ENCODE measurements at places on chromosomes 1 and 21.
A peak's percentile ranks its signal among the peaks of the same experiment; 100 is the strongest.

DNA sequence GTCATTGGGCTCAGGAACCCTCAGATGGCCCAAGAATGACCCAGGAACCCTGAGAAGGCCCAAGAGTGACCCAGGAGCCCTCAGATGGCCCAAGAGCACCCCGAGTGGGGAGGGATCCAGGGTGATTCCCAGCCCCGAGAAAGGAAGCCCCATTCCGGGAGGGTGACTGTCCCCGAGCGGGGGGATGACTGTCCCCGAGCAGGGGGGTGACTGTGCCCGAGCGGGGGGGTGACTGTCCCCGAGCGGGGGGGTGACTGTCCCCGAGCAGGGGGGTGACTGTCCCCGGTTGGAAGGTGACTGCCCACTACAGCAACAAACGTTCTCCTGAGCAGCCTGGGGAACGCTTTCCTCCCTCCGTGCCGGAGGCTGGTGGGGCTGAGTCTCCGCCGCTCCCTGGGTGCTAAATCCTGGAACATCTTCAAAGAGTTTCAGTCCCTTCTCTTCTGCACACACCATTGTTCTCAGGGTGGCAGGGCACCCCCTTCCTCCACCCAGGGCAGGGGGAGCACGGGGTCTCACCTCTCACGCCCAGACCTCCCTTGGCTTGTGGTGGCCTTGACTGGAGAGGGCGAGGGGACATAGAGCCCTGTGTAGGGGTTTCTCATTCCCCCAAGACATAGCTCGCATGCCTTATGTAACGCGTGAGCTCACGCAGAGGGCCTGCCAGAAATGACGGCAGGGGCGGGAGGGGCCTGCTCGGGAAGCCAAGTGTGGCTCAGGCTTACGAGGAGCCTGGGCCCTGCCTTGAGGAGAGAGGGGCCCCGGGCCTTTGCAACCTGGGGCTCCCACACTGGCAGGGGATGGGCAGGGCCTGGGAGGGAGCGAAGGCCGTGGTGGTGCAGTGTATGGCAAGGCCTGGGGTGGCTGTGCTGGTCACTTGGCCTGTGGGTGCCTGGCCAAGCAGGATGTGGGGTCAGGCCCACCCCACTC lies 14.3 kb upstream of the SKI start:
- DNase-seq: no peak

GRCh38 chr1:240008298-240008697 lies 83.4 kb upstream of the FMN2 start:
- no peak for DNase-seq

DNA sequence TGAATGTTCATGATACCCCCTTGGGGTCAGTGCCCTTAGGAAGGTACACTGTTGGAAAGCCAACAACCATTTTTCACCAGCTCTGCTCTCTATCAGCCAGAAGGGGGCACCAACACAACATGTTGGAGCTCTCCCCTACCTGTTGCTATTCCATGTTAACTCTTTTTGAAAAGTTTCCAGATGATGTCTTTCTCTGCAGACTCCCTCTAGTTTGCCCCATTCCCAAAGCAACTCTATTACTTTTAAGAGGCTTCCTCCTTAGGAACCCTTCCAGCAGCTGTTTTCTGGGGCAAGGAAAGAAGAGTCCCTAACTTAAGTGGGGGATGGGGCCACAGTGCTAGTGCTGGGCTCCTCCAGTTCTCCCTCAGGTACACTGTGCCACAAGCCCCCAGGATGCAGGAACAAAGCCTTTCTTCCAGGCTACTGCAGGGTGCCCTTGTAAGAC lies 22.9 kb upstream of the NDC1 start:
- DNase-seq: peak; percentile 72

DNA sequence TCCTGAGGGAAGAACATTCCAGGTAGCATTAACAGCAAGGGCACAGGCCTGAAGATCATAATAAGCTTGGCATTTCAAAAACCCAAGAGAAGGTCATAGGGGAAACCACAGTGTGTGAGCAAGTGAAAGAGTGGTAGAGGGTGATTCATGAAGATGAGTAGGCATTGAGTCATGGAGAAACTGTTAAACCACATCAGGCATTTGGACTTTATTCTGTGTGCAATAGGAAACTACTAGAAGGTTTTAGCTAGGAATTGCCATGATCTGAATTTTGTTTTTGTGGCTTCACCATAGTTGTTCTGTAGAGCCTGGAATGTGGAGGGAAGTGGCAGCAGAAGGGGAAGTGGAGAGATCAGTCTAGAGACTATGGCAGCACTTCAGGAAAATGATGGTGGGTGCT lies 359.0 kb upstream of the PTBP2 start:
- DNase-seq: peak; percentile 1

- no peak for DNase-seq
Measured at GRCh38 chr1:24767351-24767750, 22.1 kb downstream of the CLIC4 start.

GRCh38 chr21:41361786-41362604 lies at the start of gene MX2:
Gene MX2 (plus strand): TSS chr21:41362027. CDS start chr21:41376907, 14,880 bp downstream.
- peak; percentile 45 for DNase-seq

DNA sequence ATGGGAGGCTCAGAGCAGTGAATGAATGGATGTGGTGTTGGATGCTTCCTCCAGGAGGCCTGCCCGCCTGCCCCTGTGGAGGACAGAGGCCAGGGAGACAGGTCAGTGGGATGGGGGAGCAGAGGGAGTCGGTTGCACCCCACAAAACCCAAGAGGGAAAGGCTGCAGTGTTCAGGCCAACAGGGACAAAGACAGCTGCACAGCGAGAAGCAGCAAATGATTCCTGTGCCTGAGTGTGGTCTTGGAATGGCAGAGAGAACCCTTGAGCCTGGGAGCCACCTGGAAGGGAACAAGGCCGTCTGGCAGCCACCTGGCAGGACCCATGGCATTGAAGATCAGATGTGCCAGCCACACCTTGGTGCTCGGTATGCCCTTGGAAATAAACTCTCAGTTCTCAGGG lies 8.1 kb downstream of the TFF3 start:
- no peak for DNase-seq

- peak; percentile 13 for DNase-seq
Measured at GRCh38 chr1:31861346-31861745, 45.5 kb upstream of the SPOCD1 start.

GRCh38 chr1:208167261-208167869 lies 76.8 kb downstream of the PLXNA2 start:
- no peak for DNase-seq

DNA sequence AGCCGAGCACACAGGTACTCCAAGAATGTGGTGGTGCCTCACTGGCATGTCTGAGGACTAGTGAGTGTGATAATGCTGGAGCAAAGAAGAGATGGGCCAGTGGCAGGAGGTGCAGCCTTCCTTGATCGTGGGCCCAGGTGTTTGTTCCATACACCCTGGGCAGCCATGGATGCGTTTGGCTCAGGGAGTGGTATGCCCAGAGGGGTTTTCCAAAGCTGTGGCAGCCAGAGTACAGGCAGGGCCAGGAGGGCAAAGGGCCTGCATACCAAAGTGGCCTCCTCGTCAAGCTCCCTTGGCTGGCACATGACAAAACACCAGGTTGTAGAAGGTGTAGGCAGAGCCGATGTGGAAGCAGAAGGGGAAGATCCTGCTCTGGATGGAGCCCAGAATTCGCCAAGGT lies 19.0 kb downstream of the PARS2 start:
- DNase-seq: no peak

DNA sequence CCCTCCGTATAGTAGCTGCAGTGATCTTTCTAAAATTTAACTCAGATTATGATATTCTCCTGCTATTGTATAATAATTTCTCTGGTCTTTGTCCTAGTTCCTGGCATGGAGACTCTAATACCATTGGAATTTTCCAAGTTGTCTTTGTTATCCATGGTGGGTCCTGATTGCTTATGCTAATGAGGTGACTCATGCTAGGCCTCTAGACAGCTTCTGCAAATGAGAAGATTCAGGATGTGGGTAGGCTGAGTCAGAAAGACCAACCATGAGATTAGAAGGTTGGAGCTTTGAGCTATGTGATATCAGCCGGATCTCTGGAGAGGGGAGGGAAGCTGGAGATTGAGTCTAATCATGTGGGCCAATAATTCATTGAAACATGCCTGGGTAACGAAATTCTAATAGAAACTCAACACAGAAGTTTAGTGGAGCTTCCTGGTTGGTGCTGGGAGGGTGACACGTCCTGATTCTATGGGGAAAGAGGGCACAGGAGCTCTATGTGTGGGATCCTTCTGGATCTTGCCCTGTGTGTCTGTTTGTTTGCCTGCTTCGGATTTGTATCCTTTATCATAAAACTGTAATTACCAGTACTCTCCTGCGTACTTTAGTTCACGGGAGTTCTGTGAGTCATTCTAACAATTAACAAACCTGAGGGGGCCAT lies 73.2 kb upstream of the CNIH3 start:
- DNase-seq: peak; percentile 52

DNA sequence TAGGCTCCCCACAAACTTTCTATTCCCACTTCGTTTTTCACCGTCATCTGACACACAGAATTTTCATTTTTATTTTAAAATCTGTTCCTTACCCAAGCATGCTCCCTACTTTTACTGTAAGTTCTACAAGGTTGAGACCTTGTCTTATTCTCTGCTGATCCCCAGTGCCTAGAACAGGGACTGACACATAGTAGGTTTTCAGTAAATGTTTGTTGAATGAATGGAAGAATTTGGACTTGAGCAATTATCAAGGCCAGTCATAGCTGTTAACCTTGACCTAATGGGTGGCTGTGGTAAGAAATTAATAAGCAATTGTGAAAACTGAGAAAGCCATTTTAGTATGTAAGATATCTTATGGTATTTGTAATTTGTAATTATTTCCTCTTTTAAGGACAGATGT lies 71.1 kb downstream of the LAMC1 start:
- no peak for DNase-seq

DNA sequence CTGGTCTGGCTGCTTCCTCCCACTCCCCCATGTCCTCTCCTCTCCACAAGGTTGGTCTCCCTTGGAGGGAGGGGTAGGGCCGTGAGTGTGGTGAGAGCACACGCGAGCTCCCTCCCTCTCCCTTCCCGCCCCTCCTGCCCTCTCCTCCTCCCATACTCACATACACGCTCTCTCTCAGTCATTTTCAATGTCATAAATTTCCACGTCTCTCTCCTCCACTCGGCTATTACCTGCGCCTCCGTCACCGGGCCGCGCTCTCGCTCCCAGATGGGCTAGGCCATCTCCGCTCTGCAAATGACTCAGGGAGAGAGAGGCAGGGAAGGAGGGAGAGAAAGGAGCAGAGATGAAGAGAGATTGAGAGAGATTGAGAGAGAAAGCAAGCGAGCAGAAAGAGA lies 36.7 kb upstream of the DMBX1 start:
- no peak for DNase-seq

DNA sequence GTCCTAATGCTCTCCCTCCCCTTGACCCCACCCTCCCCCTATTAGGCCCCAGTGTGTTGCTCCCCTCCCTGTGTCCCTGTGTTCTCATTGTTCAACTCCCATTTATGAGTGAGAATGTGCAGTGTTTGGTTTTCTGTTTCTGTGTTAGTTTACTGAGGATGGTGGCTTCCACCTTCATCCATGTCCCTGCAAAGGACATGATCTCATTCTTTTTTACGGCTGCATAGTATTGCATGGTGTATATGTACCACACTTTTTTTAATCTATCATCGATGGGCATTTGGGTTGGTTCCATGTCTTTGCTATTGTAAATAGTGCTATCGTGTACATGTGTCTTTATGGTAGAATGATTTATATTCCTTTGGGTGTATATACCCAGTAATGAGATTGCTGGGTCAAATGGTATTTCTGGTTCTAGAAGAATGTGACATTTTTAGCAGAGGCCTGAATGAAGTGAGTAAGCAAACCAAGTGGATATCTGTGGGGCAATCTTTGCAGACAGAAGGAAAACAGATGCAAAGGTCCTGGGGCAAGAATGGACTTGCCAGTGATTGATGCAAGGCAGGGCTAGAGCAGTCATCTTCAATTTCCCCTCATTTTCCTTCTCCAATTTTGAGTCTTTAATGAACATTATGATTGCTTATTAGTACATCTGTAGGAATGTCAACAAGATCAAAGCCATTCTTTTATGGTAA lies 50.2 kb downstream of the UBE4B start:
- no peak for DNase-seq

DNA sequence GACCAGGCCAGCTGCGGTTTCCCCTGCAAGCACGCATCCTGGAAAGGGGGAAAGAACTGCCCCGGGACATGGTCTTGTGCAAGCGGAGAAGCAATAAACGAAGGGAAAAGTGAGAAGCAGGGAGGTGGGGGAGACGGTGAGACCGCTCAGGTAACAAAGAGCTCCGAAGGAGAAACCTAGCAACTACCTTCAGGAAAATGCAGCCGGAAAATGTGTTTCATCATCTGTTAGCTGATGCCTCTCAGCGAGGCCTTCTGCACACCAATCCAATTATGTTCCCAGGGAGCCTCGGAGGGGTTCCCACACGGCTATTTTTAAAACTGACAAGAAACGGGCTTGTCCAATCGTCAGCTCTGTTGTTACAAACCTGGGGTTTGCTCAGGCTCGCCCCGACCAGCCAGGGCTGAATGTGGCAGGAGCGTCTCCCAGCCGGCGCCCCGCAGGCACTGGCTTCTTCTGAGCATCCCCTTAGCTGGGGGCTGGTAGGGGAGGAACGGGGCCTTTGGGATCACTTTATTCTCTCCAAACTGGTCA lies 3.4 kb downstream of the RIPK4 start:
- no peak for DNase-seq

- no peak for DNase-seq
Measured at GRCh38 chr1:208988811-208989222, 594.7 kb upstream of the CAMK1G start.

- DNase-seq: no peak
Measured at GRCh38 chr21:45064091-45064490, 10.3 kb upstream of the ADARB1 start.

DNA sequence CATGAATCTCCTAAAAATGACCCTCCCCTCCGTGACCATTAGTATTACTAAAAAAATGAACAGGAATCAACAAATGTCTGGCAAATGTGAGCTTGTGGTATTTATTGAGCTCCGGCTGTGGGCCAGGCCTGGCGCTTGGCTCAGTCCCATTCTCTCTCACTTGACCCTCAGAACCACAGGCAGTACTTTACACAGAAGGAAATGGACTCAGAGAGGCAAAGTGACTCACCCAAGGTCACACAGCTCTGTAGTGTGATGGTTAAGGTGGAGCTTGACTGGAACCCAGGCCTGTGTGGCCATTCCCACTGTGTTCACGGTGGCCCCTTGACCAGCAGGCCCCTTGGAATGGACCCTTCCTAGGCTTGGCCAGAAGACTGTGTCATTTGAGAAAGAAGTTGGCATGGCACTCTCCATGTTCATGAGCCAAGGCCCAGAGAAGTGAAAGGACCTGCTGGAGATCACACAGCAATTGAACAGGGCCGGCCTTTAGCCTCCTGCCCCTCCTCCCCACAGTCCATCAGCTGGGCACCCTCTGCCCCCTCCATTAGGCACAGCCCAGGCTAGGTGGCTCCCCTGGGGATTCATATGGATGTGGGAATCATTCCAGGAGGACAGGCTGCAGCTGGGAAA lies 32.1 kb downstream of the FAM151A start:
- no peak for DNase-seq
